ENCODE measurements at places on chromosomes 16 and 17.

DNA sequence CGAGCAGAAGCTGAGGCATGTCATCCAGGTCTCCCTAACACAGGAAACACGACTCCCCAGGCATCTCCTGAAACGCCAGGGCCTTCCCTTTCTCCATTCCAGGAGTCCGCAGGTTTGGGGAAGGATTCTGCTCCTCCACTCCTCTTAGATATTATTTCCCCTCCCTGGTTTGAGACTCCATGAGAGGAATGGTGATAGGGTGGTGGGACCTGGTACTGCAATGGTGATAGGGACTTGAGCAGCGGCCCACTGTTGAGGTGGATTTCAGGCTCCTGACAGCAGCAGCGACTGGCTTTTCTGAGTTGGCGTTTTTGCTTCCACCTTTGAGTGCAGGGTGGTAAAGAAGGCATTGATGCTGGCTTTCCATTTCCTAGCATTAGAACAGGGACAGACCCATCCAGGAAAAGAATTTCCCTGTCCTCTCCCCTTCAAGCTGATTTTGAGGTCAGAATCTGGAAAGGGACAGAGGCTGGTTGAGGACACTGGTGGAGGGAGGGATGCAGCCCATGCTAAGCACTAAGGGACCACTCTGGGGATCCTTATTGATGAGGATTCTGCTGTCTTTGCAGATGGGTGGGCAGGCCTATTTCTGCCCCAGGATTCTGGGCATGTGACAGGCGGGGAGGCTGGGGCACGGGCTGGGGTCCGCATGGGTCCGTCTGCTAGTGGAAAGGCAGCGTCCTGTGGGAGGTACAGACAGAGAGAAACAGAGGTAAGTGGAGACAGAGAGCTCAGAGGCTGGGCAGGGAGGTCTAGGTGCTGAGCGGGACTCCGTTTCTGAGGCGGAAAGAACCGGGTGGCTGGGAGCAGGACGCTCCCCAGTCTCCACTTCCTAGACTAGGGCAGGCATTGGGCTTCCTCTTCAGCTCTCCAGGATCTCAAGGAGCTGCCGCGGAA lies 1.3 kb upstream of the TBX4 start:
- DNase-seq: no peak

DNA sequence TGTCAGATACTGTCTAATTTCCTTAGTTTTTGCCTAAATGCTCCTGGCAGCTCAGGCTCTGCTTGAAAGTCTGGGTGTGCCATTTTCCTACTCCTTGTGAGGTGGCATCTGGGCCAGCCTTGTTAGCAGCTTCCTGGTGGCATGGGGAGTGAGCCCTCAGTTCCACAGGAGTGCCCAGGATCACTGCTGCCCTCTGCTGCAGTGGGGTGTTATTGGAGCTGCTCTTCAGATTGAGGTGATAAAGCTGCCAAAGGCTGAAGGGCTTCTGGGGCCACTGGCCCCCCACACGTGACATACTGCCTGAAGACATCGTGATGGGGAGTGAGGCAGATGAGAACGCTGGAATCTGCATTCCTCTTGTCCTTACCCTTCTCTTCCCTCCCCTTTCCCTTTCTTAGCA lies 27.4 kb downstream of the CEP95 start:
- no peak for DNase-seq

DNA sequence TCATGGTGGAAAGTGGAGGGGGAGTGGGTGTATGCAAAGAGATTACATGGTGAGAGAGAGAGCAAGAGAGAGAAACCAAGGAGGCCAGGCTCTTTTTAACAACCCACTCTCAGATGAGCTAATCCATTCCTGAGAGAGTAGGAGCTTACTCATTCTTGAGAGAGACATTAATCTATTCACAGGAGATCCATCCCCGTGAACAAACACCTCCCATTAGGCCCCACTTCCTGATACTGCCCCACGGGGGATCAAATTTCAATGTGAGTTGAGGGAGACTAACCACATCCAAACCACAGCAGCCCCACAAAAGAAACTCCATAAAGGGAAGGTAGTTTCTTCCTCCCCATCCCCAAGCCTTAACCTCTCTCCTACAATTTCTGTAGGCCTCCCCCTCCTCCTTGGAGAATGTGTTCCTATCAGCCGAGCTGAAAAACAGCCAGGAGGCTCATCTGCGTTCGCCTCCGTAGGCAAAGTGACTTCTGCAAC lies 450.0 kb downstream of the NPIPA7 start:
- DNase-seq: no peak

GRCh38 chr17:60747069-60747808 lies 69.6 kb downstream of the BCAS3 start:
- no peak for DNase-seq
